H1 (cell line): ENCODE measurements at places on chromosomes 6 and 20. TPM values are rescaled to one million over a fixed set of nuclear protein-coding genes. Genes with fewer than 3 reads are reported as not detected.
A peak's percentile ranks its signal among the peaks of the same experiment; 100 is the strongest.

GRCh38 chr6:131730264-131730663 is 19.4 kb upstream of the CTAGE9 start:
- H3K4me1 ChIP-seq = no peaks in the 10 kb centered on the region
- no peak for DNase-seq
- no peaks in the 10 kb centered on the region for H3K36me3 ChIP-seq
- H3K27ac ChIP-seq = no peak overlapping the region
- no peak overlapping the region for H3K4me3 ChIP-seq

DNA sequence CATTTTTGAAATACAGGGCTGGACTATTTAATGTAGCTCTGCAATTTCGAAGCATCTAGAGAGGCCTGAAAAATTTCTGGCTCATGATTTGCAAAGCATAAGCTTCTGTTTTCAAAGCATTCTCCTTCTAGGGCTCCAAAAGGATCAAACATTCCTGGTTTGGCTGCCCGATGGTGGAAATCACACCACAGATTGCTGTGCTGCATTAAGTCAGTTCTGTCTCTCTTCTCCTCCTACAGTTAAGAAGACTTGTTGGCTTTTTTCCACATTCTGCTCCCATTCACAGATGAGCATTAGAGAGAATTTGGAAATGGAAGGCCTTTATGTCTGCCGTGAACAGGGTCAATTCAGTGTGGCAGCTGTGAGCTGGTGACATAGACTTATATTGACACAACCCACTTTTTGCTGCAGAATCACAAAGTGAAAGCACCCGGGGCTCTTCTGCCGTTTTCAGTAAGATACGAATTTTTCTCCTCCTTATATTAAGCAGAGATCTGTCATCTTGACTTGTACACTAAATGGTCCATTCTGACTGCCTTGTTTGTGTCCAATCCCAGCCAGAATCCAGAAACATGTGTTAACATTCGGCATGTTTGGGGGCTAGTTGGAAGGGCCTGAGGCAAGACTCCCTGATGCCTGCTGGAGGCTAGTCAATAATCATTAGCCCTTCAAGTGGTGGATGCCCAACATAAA is 330.8 kb upstream of the DEFB112 start:
- DNase-seq = no peak
- no peaks in the 10 kb centered on the region for H3K27me3 ChIP-seq
- no peak overlapping the region for H3K27ac ChIP-seq
- H3K36me3 ChIP-seq = no peaks in the 10 kb centered on the region
- no peaks in the 10 kb centered on the region for H3K4me1 ChIP-seq

- H3K4me1 ChIP-seq = no peaks in the 10 kb centered on the region
- no peak overlapping the region for H3K27ac ChIP-seq
- H3K27me3 ChIP-seq = no peaks in the 10 kb centered on the region
- H3K4me3 ChIP-seq = no peak overlapping the region
- DNase-seq = no peak
Observed at GRCh38 chr20:12914804-12915203, 94.0 kb upstream of the SPTLC3 start.

GRCh38 chr6:1385129-1386037 is 4.0 kb upstream of the FOXF2 start:
- H3K4me3 ChIP-seq = no peak overlapping the region
- H3K27ac ChIP-seq = no peak overlapping the region
- peaks cover 90% of the 10 kb centered on the region for H3K27me3 ChIP-seq
- no peak for DNase-seq
- peaks cover 2% of the 10 kb centered on the region; the same call in 1 of the 2 replicates for H3K36me3 ChIP-seq

DNA sequence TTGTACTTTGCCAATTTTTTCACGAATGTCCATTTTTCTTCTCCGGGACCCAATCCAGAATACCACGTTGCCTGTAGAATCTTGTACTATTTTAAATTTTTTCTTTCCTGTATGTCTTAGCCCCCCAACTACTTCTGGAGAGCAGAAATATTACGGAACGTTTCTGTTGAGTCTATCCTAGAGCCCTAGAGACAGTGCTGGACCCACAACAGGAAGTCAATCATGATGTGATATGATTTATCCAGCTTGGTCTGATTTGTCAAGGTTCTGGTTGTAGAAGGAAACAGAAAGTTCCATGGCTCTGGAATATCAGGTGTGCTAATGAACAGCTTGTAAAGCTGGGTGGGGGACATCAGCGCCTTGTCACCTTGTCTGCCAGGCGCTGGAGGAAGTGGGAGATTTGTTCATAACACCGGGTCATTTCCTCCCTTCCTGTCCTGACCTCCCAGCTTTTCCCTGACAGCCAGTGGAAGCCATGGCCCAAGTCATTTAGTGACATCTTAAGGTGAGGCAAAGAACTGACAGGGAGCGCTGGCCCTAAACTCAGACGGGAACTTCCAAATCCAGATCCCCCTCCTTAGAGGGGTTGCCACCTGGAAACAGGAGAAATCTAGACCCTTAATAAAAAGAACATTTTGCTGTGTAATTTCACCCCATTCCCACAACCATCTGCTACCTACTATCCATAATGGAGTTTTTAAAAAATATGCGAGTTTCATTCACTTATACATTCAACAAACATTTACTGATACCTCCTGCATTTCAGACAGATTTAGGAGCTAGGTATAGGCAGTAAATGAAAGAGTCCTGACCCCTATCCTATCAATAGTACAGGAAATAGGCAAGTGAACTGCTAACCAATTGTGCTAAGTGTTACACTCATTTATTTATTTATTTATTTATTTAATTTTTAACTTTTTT is 130.5 kb downstream of the ZFP64 start:
- H3K36me3 ChIP-seq = no peaks in the 10 kb centered on the region
- H3K27ac ChIP-seq = no peak overlapping the region
- peaks cover 3% of the 10 kb centered on the region for H3K4me1 ChIP-seq
- H3K4me3 ChIP-seq = no peak overlapping the region
- DNase-seq = no peak
- no peaks in the 10 kb centered on the region for H3K27me3 ChIP-seq

DNA sequence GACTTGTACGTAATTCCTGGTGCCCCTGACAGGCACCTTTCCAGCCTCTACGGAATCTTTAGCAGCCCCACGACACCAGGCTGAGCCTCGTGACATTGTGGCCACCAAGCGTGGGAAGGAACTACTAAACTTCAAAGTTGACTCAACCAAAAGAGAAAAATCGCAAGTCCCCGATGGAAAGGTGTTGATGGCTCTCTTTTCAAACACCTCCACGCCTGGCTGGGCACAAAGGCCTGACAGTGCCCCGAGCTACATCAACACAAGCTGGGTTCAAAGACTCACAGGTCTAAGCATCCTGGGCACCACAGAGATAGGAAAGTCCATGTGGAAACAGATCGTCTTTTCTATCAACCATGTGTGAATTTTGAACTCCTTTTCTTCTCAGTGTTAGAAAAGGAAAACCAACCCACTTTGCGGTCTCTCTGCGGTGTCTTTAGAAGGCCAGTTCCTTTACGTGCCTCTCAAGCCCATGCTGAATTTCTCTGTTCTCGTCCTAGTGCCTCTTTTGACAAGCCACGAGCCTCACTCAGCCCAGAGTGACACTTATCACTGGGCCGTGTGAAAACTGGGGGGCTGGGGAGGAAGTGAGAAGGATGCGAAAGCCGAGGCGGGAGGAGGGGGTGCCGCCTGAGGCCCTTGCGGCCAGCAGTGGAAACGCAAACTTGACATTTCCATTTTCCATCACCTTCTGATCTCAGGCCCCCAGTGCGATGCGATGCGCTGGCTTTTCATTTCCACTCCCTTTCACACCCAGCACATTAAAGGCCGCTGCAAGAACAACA is 59.4 kb downstream of the GFOD1 start:
- H3K27ac ChIP-seq = no peak overlapping the region
- no peaks in the 10 kb centered on the region for H3K27me3 ChIP-seq
- peaks cover 15% of the 10 kb centered on the region for H3K4me1 ChIP-seq

- DNase-seq = no peak
- H3K4me1 ChIP-seq = no peaks in the 10 kb centered on the region
- no peaks in the 10 kb centered on the region for H3K36me3 ChIP-seq
- no peaks in the 10 kb centered on the region for H3K27me3 ChIP-seq
- H3K4me3 ChIP-seq = no peak overlapping the region
Observed at GRCh38 chr20:7500231-7500663, 440.0 kb downstream of the HAO1 start.

DNA sequence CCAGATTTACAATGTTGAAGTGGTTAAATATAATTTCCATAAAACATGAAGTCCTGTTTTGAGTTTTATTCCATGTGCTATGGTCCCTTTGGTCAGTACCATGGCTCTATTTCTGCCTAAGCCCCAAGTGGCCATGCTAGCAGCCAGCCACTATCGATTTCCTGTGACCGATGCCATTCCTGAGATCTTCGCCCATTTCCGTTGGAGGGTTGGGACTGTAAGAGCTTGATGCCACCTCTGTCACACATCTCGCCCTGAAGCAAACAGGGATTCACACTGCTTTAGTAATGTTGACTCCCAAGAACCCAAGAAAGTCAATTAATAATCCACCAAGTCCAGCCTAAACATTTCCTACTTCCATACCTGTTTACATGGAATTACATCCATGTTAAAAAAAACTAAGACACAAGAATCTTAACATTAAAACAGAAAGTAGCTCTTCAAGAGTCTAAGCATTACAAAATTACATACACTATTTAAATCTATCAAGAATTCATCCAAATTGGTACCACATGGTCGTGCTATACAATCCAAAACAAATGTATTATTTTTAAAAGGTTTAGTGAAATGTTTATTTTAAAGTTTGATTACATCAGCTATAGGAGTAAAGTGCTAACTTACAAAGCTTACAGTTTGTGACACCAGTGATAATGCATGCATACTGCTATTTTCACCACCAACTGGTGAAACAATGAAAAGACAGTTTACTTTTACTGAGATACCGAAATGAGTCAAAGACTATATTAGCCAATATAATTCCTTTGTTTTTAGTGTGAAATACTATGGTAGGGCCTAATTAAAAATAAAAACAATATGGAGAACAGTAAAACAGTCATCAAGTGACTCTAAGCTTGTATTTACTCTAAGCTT is 2.5 kb downstream of the RBM39 start:
- no peaks in the 10 kb centered on the region for H3K27me3 ChIP-seq
- H3K36me3 ChIP-seq = peaks cover 22% of the 10 kb centered on the region
- DNase-seq = no peak
- no peaks in the 10 kb centered on the region for H3K4me1 ChIP-seq

DNA sequence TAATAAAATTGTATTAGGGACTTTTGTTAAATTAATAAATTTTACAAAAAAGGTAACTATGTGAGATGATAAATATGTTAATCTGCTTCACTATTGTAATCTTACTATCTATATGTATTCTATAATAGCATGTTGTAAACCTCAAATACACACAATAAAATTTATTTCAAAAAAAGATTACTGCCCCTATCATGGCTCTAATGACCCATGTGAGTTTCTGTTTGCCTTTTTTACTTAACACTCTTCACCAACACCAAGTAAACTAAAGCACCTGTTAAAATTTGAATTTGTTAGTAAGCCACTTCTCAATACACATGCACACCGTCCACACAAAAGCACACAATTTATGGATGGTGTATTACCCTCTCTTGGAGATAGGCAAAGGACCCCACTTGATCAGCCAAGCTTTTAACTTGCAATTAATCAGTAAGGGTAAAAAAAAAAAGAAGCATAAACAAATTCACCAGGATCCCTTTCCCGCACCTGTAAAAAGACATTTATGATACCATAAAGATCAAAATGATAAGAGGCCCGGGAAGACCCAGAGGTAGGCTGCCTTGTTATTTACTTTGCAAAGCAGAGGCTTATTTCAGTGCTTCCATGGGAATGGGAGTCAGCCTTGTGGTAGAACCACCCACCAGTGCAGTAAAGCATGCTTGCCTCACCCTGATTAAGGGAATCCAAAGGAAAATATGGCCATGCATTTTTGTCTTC is 28.6 kb upstream of the PKHD1 start:
- H3K4me1 ChIP-seq = no peaks in the 10 kb centered on the region
- H3K27me3 ChIP-seq = no peaks in the 10 kb centered on the region
- no peaks in the 10 kb centered on the region; the same call in 1 of the 2 replicates for H3K36me3 ChIP-seq
- DNase-seq = no peak
- no peak overlapping the region for H3K27ac ChIP-seq

DNA sequence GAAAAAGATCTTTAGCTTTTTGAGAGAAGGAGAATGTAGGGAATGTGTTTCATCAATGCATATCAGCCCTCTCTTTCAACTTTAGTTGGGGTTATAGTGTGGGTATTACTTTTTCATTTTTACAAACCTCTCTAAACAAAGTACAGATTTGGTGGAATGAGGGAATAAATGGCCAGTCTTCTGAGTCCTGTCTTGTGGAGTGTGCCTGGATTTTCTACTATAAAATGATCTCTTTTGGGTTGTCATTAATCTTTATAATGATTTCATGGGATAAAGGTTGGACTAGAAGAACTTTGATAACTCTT is 209.3 kb downstream of the RNF144B start:
- H3K4me3 ChIP-seq = no peak overlapping the region
- H3K4me1 ChIP-seq = no peaks in the 10 kb centered on the region
- no peaks in the 10 kb centered on the region for H3K27me3 ChIP-seq
- no peak overlapping the region for H3K27ac ChIP-seq
- no peak for DNase-seq

- H3K4me3 ChIP-seq = no peak overlapping the region
- no peaks in the 10 kb centered on the region for H3K4me1 ChIP-seq
- H3K27me3 ChIP-seq = no peaks in the 10 kb centered on the region
Observed at GRCh38 chr20:32999603-33000250, 4.5 kb downstream of the SUN5 start.

DNA sequence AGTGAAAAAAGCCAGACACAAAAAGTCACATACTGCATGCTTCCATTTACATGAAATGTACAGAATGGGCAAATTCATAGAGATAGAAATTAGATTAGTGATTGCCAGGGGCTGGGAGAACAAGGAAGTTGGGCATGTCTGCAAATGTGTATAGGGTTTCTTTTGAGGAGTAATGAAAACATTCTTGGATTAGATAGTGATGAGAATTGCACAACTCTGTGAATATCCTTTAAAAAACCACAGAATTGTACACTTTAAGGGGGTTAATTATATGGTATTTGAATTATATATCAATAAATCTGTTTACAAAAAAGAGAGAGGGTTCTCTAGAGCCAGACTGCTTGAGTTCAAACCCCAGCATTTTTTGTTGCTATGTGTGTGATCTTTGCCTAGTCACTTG is 188.1 kb downstream of the CDC5L start:
- DNase-seq = no peak
- no peaks in the 10 kb centered on the region for H3K4me1 ChIP-seq
- H3K27me3 ChIP-seq = no peaks in the 10 kb centered on the region
- H3K36me3 ChIP-seq = no peaks in the 10 kb centered on the region

GRCh38 chr6:121816906-121817540 is 381.6 kb downstream of the GJA1 start:
- no peak overlapping the region for H3K4me3 ChIP-seq
- H3K27me3 ChIP-seq = no peaks in the 10 kb centered on the region
- DNase-seq = no peak
- H3K36me3 ChIP-seq = no peaks in the 10 kb centered on the region
- 0 out of 2 replicates have a peak, but pooled peaks cover 1% of the 10 kb centered on the region for H3K4me1 ChIP-seq

GRCh38 chr6:68447112-68447511 is 188.0 kb upstream of the ADGRB3 start:
- no peaks in the 10 kb centered on the region for H3K27me3 ChIP-seq
- DNase-seq = no peak
- H3K4me1 ChIP-seq = no peaks in the 10 kb centered on the region
- H3K4me3 ChIP-seq = no peak overlapping the region

- H3K36me3 ChIP-seq = no peaks in the 10 kb centered on the region
- peak overlapping the region; percentile 61 for H3K4me3 ChIP-seq
- H3K27me3 ChIP-seq = no peaks in the 10 kb centered on the region
- DNase-seq = no peak
Observed at GRCh38 chr6:35258858-35259193, 709 bp upstream of the ZNF76 start.

The SYCP2 gene
- 0.50 and 0.69 TPM in 2 replicates for total RNA-seq

The HSPA1L gene
- 1.6 and 1.9 TPM in 2 replicates for total RNA-seq

The GABRR1 gene
- 0.17 and 0.60 TPM in 2 replicates for total RNA-seq
